ENCODE measurements at places on chromosomes 11 and 22.

DNA sequence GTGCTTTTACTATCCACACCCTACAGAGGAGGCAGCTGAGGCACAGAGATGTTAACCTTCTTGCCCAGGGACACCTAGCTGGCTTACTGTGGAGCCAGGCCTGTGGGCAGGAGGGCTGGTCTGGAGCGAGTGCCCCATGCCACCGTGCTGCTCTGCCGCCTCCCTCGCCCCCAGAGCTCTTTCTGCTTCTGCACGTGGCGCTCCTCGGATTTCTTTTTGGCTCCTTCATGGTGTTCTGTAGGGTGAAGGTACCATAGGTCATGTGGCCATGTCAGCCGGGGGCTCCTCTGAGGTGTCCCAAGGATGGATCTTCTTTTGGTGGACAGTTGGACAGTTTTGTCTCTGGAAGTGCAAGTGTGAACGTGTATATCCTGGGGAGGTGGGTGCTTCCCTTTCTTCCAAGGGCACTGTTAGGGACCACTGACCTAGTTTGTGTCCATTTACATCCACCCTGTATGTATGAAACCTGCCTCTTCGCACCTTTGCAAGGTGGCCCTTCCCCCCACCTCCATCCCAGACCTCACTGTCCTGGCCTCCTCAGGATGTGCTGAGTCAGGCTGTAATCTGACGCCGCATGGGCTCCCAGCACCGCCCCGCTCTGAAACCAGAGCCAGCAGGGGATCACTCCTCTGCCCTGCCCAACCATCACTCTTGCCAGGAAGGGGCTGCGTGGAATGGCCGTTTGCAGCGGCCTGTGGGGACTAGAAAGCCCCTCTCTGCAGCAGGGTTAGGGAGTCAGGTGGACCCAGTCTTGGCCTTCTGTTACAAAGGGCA lies 31.7 kb downstream of the POLR3H start:
- no peak for DNase-seq

- DNase-seq = no peak
Observed at GRCh38 chr11:64360448-64360921, 1.5 kb downstream of the RPS6KA4 start.

DNA sequence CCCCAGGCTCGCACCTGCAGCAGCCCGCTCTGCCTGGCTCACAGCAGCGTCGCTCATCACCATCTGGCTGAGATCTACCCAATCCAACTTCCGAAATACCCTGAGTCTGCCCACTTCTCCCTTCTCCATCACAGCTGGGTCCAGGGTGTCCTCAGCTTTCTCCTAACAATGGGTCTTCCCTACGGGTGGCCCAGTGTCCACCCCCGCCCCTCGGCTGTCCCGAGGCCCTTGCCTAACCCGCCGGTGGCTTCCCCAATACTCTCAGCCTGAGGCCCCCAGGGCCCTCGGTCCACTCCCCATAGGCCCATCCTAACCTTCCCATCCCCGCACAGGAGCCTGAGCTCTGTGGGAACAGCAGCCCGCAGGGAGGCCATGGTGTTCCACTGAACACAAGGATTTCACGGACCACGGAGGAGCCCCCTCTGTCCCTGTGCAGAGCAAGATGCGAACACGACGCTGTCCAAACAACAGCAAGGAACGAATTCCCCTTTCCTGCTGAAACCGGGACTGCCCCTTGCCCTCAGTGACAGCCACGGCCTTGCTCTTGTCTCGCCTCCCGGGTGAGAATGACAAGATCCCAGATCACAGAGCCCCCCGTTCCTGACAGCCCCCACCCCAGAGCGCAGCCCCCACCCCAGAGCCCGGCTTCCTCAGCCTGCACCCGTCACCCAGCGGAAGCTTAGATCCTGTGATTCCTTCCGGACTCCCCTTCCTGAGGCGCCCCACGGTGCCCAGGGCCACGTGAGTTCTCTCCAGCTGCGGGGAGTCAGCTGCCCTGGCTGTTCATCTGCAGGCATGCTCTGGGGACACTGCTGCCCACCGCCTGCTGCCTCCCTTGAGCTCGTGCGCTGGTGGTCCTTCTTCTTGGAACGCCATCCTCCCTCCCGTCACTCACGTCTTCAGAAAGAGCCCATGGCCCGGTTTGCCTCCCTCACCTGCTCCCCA lies 48.8 kb upstream of the CARS1 start:
- no peak for DNase-seq

DNA sequence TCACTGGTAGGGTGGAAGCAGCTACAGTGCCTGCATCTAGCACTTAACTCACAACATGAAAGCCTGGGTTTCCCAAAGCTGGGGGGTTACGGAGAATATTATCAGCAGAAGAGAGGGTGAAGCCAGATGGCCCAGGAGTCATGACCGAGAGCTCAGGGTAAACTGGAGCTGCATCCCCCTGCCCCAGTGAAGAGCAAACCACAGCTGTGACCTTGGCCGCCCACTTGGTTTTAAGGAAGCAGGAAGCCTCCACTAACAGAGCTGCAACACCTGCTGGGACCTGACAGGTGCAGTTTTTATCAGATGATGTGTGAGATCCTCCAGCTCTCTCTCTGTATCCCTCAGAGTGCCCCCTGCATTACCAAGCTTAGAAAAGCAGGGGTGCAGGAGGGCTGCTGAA lies 20.9 kb downstream of the TCP11L1 start:
- DNase-seq = no peak

DNA sequence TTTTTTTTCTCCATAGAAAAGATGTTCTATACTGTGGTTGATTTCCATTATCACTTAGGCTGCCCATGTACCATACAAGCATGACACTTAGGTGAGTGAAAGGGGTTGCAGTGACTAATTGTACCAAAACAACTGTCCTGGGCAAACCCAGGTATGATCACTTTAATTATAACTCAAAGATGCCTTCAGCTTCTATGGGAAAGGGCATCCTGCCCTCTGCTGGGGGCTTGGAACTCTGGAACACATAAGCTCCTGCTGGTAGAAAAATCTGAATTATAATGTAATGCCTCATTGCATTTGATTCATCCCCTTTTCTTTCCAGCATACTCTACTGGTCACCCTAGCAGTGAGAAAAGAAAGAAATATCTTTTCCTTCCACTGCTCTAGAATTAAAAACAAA lies 206.3 kb downstream of the DDX10 start:
- DNase-seq = no peak
